ENCODE measurements at places on chromosomes 5 and 9.

DNA sequence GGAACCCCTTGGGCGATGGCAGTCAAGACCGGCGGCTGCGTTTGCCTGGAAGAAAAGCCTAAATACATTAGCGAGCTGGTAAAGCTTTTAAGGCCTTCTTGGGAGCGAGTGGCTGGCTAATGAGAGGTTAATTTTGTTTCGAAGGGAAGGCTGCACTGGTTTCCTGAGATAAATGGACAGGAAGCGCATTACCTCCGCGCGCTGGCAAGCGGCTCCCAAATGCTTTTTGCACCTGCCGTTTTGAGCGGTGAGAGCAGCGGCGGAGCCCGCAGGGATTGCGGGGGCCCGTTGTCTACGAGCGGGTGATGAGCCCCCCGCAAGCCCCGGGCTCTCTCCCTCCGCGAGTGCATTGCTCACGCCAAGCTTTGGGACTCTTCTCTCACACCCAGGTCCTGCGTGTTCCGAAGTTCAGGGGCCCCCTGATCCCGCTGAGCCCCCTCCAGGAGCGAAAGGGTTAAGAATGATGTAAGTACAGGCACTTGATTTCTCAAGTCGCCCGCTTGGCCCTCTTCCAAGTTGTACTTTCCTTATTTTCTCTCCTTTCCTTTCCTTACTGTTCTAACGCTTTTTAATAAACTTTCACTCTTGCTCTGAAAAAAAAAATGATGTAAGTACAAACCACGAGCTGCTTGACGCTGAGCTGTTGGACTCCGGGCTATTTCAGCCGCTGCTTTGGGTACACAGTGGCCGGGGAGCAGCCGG, 3.1 kb upstream of the RGMB start:
- DNase-seq = peak; percentile 7

- DNase-seq = no peak
These were observed 454.6 kb downstream of the IRX1 start for GRCh38 chr5:4050203-4050602.

DNA sequence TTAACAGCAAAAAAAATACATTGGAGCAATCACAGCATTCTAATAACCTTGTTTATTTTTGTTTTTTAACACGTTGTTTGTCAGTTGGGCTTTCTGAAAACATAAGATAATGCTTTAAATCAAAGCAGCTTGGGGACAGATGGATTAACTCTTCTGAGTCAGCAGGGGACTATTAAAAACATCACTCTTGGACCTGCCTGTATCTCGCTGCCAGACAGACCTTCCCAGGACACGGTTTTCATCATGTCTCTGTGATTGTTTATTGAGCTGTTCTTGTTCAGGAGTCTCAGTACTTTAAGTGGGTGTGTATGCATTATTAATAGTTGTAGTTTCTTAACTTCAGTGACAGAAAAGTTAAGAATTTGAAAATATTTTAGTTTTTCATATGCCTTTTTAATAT, 173.2 kb downstream of the SH3GL2 start:
- DNase-seq = no peak

DNA sequence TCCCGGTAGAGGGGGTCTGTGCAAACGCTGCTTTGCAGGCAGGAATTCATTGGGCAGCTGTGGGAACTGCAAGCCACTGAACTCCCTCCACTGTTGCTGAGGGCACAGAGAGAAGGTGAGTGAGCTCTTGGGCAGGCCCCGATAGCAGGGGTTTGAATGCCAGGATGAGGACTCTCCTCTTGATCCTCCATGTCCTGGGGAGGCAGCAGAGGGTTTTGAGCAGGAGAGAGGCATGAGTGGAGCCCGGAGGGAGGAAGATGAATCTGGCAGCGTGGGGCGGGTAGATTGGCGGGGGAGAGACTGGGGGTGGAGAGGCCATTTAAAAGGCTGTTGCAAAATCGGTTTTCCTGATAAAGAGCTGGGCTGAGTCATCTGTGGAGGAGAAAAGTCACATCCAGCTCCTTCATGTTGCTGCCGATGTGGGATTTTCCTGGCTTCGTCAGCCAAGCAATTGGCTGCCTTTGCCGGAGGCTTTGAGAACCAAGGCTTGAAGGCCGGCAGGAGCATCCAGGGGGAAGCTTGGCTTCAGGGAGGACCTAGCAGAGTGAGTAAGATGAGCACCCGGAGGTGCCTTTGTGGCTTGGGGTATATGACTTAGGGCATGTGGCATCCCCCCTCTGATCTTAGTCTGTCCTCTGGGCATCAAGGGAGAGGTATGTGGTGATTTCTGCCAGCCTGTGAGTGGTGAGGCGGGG, at the start of gene SYNPO:
Gene SYNPO (plus strand): TSS at position 350 of the 695 bp plus-strand sequence. CDS start 7,616 bp downstream, outside the sequence.
- no peak for DNase-seq

DNA sequence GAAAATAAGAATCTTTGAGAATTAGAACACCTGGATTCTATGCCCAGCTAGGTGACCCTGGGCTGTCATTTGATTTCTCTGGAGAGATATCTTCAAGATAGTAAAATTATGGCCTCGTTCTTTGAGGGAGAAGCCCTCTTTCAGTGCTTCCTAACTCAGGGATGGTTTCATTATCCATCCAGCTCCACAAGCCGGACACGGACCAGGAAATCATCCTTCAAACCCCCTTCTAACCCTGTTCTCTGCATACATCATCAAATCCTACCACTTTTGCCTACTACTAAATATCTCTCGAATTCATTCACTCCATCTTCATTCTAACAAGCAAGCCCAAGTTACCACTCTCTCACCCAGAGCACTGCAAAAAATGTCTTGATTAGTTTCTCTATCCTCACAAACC, 57.2 kb downstream of the MAPKAP1 start:
- no peak for DNase-seq

GRCh38 chr5:141773779-141774562, 91.9 kb upstream of the ARAP3 start:
- no peak for DNase-seq

GRCh38 chr5:6452622-6453504, 4.2 kb downstream of the UBE2QL1 start:
- no peak for DNase-seq

- no peak for DNase-seq
These were observed 634.3 kb downstream of the PDE4D start for GRCh38 chr5:59259237-59259636.

GRCh38 chr5:173522518-173522917, 93.9 kb downstream of the BOD1 start:
- DNase-seq = no peak

DNA sequence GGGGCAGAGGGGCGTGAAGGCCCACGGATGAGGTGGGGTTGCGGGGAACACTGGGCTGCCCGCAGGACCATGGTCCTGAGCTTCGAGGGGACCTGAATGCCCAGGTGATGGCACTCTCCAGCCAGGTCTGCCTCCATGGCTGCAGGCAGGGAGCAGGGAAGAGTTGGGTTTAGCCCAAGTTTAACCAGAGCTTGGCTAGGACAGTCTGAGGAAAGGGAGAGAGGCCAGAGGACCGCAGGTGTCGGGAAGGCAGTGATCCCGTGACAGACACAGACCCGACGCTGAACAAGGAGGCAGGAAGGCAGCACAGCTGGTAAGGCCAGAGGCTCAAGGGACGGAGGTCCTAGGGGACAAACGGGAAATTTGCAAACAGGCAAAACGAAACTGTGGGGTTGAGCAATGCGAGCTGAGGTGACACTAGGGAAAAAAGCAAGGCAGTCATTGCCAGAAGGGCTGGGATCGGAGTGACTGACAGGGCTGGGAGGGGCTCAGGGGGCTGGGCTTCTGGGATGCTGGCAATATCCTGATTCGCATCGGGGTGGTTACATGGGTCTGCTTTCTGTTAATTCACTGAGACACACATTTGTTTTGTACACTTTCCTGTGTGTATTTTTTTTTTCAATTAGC, 25.0 kb downstream of the ARPC5L start:
- no peak for DNase-seq

DNA sequence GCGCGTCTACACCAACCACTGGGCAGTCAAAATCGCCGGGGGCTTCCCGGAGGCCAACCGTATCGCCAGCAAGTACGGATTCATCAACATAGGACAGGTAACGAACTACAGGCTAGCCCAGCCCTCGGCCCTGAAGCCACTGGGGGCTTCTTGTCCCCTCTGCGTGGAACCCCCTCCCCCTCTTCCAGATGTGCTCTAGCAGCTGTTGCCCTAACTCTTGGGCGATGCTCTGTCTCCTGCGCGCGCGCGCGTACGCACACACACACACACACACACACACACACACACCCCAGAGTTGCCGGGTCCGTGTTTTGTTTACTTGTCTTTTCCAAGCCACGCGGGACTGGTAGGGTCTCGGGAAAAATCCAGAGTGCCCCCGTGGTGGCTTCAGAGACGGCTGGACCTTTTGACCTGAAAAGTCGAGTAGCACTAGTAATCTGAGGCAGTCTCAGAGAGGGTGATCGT, 836 bp downstream of the PCSK5 start:
- no peak for DNase-seq

DNA sequence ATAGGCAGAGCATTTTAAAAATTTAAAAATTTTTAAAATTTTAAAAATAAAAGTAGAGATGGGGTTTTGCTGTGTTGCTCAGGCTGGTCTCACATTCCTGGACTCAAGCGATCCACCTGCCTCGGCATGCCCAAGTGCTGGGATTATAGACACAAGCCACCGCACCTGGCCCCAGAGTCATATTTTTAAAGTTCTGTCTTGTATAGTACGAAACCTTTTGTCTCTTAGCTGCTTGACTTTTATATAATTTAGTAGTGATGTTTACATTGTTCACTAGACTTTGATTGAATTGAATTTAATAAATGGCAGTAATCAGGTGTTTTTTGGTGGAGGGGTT, 31.0 kb downstream of the LRRTM2 start:
- no peak for DNase-seq

DNA sequence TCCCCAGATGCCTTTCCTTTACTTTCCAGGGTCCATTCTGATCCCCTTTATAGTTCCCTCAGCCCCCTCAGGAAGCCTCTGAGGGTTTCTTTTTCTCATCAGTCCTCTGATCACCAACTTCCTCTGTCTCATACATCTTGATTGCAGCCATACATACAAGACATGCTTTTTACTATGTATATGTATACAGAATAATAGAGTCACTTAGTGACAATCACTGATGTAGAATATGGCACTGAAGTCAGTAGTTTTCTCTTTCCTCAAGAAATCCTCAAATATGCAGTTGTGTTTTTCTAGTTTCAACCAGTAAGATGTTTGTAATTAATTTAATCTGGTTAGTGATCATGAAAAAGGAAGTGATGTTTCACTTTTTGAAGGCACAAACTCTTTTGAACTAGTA, 364.1 kb downstream of the MAN2A1 start:
- DNase-seq = no peak

DNA sequence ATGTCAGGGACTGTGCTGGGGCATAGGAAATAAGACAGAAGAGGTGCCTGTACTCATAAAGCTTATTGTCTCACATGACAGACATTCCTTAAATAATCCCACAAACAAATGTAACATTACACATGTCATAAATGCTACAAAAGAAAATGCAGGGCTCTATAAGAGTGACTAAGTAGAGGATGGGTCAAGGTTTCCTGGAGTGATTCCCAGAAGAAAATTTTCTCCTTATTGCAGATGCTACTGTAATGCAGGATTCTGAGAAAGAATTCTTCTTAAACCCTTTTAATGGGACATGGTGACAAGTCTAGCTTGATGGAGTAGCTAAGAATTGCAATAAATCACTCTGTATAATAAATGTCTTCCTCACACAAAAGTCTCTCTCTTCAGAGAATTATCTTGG, 55.7 kb downstream of the SH3TC2 start:
- no peak for DNase-seq

GRCh38 chr9:111914749-111915424, 18.3 kb downstream of the UGCG start:
- DNase-seq = peak; percentile 33

DNA sequence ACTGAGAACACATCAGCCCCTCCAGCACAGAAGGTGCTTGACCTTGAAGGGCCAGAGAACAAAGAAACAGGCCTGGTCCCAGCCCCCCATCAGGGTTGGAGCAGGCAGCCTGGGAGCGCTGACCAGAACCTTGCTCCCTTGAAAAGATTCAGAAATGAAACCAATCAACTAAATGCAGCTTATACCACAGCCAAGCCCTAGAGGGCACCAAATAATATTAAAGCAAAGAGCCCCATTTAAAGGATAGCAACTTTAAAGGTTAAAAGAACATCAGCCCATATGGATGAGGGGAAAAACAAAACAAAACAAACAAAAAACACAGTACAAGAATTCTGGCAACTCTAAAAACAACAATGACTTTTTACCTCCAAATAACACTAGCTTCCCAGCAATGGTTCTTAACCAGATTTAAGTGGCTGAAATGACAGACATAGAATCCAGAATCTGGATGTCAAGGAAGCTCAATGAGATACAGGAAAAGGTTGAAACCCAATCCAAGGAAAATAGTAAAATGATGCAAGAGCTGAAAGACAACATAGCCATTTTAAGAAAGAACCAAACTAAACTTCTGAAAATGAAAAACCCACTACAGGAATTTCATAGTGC, 471.9 kb downstream of the MTRR start:
- no peak for DNase-seq

GRCh38 chr5:106849266-106849665, 821.5 kb downstream of the EFNA5 start:
- no peak for DNase-seq

DNA sequence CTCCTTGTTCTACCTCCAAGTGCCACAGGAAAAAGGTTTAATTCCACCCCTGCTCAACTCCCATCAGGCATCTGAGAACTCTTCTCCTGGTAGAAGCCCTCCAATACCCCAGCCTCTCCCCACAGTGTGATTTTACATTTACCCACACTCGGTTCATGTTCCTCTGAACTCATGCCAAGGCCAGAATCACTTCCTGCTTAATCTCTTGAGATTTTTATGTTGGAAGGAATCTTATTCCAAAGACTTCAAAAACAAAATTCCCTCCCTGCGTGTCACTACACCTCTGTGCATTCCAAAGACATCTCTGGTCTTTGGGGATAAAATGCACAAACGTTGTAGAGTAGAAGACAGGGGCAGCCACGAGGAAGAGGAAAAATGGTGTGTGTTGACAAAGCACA, 186.8 kb downstream of the ACTL7B start:
- no peak for DNase-seq

DNA sequence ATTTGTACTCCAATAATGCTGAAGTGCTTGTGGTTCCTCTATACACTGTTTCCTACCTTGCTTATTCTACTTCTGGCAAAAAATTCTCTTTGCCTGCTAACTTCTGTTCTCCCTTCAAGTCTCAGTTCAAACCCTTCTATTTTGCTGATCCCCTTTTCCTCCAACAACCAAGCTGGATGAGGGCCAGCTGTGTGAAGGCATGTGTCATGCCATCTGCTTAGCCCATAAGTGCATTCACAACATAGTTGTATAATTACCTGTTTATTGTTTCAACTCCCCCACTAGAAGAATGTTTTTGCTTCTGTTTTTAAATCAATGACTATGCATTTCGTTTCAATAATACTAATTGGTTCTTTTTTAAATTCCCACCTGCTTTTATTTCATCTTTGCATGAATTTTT, 1951.4 kb upstream of the WWC1 start:
- DNase-seq = no peak

DNA sequence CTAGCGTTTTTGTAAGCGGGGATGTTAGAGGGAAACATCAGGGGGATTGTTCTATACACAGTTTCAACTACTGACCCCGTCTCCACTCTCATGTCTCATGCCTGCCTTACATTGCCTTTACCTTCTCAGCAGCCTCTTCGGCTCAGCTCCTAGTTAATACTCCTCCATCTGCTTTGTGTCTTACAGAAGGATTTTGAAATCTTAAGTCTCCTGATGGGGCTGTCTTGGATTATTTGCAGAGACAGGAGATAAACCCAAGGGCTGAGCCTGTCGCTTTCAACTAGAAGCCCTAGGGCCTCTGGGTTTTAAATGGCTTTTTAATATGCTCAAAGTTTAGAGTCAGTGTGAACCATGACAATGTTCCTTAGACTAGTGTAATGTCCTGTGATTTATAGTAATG, 161.5 kb downstream of the CARTPT start:
- DNase-seq = no peak

- DNase-seq = no peak
These were observed 579 bp upstream of the ASTN2 start for GRCh38 chr9:117415358-117415914.

GRCh38 chr5:123086376-123087055, 2.5 kb upstream of the PRDM6 start:
- no peak for DNase-seq
